ENCODE measurements at places on chromosomes 6 and 20. TPM values are rescaled to one million over a fixed set of nuclear protein-coding genes. Genes with fewer than 3 reads are reported as not detected.
A peak's percentile ranks its signal among the peaks of the same experiment; 100 is the strongest.

The MEI4 gene
- total RNA-seq: not detected

The BHLHE23 gene
- not detected for total RNA-seq

The SLC22A16 gene
- not detected for total RNA-seq

The ULBP3 gene
- total RNA-seq: not detected

The MAS1 gene
- total RNA-seq: not detected

The TRIM39 gene
- 20.6 TPM for total RNA-seq

The PI3 gene
- 70.2 TPM for total RNA-seq

The PDE10A gene
- 8.8 TPM for total RNA-seq

GRCh38 chr6:23559587-23560343, 566.2 kb upstream of the NRSN1 start:
- DNase-seq: peak; percentile 65

DNA sequence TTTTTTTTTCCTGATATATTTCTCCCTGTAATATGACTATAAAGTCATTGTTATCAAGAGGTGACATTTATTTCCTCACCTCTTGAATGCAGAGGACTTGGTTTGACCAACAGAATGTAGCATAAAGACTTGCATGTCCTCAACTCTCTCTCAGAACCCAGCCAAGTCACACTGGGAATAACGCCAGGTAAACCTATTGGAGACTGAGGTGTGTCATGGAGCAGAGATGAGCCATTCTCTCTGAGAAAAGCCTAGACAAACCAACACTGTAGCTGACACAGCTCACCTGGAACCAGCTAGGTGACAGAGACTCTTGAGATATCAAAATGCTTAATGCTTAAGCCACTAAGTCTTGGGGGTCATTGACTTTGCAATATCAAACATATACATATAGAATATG, 533.6 kb downstream of the HAO1 start:
- DNase-seq: no peak

- no peak for DNase-seq
These were observed 840.8 kb downstream of the TBC1D32 start for GRCh38 chr6:120493505-120493904.

DNA sequence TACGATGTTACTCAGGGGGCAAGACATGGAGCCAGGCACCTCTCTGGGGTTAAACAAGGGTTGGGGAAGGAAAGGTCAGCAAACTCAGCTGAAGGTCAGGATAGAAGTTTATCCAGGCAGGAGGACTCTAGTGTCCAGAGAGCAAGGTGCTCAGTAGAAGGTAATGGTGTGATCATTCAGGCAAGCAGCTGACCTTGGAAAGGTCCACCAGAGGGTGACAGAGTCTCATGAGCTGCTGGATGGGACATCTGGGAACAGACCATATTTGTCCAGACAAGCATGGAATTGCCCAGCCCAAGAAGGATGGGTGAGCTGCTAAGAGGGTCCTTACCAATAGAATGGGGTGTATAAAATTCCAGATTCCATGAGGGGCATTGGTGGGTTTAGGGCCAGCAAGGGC, 89.5 kb downstream of the MAP3K7 start:
- DNase-seq: no peak

DNA sequence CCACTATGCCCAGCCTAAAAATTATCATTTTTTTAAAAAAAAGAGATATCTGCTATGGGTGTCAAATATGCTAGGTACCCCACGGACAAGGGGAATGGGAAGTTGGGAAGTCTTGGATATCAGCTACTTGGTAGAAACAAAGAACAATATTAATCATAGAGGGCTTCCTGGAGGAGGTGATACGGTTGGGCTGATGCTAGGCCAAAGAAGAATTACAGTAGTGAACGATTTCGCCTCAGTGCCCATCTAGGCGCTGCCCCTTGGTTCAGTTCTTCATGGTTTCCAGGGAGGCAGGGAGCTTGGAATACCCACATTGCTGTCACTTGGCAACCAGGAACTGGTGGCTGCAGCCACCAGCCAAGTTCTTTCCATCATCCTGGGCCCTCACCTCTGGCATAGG, 5.5 kb upstream of the PSMF1 start:
- no peak for DNase-seq

DNA sequence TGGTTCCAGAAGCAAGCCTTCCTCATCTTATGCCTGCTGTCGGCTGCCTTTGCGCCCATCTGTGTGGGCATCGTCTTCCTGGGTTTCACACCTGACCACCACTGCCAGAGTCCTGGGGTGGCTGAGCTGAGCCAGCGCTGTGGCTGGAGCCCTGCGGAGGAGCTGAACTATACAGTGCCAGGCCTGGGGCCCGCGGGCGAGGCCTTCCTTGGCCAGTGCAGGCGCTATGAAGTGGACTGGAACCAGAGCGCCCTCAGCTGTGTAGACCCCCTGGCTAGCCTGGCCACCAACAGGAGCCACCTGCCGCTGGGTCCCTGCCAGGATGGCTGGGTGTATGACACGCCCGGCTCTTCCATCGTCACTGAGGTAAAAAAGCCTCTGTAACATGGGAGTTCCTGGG, 366 bp downstream of the SLC22A1 start:
- no peak for DNase-seq

GRCh38 chr6:12245763-12246718, 44.1 kb upstream of the EDN1 start:
- no peak for DNase-seq

DNA sequence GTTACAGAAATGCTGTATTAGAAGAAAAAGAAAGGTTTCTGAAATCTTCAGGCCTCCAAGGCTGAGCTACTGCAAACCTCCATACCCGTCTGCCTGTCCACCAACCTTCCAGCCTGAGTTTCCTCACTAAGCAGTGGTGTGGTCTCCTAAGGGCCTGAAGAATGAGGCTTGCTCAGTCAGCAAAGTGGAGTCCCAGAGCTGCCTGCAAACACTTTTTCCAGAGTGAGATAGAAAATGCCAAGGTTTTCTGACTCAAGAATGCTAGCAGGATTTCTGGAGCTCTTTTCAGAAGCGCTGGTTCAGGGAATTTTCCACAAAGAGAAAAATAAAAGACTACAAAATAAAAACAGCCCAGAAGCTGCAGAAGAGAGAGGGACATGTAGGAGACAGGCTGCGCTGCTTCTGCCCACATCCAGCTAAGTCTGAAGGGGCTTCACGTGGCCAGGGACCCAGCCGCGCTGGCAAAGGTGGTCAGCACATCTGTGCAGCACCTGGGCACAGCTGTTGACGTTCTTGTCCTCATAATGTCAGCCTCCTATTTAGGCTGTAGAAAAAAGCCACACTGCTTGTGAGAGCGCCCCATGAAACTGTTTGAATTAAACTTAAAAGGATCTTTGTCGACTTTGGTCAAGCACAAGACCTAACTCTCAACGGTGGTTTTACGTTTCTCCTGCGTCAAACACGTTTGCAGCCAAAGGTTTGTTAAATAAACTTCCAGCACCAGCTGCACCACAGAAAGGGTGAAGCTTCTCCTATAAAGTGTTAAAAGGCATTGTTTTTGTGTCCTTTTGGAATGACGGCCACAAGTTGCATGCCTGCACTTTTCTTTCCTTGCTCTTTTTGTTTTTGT, 209.0 kb downstream of the THBS2 start:
- no peak for DNase-seq

DNA sequence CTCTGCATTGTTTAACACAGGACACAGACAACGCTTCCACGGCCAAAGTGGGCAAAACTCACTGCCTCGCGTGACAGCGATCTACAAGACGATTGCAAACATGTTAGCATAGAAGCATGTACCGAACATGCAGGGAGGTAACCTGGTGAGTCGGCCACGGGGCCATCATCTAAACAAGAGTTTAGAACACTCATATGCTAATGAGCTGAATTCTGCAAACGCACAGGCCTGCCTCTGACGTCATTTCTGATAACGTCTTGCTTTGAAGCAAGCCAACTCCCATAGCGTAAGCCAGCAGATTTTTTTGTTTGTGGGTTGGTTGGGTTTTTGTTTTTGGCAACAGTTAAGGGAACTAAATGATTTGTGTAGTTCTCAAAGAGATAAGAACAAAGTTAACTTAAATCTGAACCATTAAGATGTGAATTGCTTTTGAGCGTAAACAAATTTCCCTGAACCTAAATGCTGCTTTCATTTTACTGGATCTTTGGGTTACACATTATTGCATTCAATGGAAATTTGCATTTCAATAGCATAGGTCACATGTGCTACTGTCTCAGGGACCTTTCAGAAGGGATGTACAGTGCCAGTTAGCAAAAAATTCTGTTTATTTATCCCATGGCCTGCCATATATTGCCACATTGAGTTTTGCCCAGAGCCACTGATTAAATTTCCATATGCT, 184.5 kb upstream of the PDE10A start:
- no peak for DNase-seq

DNA sequence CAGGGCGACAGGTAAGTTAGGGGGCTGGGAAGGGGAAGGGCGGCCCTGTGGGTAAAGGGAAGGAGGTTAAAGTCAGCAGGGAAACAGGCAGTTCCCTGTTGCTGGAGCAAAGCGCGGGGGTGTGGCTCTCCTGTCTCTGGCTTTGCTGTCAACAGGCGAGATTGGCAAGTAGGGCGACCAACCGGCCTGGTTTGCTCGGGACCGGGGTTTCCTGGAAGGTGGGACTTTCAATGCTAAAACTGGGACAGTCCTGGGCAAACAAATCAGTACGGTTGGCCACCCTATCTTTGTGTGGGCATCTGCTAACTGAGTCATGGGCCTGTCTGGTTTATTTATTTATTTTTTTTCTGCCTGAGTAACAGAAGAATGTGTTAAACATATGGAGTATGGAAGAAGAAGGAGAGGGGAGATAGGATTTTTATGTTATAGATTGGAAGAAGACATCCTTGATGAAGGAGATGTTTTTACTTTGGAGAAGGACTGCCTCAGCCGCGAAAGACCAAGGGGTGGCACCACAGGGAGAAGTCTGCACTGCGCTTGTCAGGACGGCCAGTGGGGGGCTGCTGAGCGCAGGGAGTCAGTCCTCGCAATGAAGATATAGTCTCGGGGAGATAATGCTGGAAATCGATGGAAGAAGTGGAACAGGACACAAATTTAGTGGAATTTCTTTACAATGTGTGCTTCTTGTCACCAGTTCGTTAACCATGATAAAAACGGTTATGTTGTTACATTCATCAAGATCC, 43.4 kb upstream of the ESR1 start:
- DNase-seq: peak; percentile 73

GRCh38 chr6:26103141-26103769, 16.0 kb downstream of the HFE start:
- DNase-seq: no peak

DNA sequence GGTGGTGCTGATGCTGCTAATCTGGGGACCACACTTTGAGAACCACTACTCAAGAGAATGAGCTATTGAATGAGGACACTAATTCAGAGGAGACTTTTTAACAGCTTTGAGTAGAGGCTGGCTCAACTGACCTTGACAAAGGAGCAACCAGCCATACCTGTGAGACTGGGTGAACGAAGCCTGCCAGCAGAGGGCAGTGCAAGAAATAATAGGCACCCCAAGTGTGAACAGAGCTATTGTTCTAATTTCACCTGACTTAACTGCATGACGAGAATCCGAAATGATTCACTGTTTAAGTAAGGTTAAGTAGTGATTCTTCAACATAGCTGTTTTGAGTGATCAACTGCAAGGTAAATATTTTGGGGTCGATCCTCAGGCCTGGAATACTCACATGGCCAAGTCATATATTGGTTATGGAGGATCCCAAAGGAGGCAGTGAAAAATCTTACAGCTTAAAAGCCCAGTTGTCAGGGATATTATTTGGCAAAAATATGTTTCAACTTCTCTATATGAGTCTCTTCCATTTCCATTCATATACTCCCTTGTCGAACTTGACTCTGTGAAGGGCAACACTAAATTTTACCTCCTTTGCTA, 550.5 kb upstream of the MARCKS start:
- DNase-seq: peak; percentile 77

- peak; percentile 82 for DNase-seq
These were observed 18.6 kb downstream of the MTG2 start for GRCh38 chr20:62201173-62202082.

GRCh38 chr6:143248359-143248758, 187.7 kb downstream of the AIG1 start:
- DNase-seq: no peak

DNA sequence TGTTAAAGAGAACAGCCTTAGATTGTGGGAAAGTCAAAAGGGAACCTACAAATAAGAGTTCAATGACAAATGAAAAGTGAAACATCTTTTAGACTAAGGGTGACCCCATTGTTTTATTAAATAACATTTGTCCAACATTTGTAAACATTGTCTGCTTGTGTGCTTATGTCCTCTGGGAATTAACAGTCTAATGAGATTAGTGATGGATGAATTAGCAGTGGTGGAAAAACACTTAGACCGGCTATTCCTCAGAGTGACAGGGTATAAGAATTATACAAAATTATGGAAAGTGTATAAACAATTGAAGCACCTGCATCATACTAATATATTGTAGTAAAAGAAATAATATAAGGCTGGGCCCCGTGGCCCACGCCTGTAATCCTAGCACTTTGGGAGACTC, 29.3 kb upstream of the HFE start:
- no peak for DNase-seq

- no peak for DNase-seq
These were observed 123.5 kb upstream of the SAMD5 start for GRCh38 chr6:147384737-147385710.

DNA sequence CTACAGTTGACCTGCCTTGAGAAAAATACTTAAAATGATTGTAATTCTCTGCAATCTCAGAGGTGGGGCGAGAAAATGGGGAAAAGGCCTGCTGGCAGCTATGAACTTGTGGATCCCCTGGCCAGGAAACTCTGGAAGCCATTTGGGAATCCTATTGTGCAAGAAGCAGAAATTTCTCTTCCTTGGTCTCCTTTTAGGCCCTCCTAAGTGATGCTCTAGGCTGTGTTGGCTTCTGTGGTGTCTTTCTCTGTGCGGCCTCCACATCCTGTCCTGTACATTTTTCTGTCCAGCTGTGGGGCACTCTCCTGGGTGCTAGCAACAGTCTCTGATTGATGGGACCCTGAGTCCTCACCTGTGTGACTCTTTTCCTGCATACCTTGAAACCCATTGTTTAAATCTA, 290.9 kb downstream of the FARS2 start:
- DNase-seq: no peak

DNA sequence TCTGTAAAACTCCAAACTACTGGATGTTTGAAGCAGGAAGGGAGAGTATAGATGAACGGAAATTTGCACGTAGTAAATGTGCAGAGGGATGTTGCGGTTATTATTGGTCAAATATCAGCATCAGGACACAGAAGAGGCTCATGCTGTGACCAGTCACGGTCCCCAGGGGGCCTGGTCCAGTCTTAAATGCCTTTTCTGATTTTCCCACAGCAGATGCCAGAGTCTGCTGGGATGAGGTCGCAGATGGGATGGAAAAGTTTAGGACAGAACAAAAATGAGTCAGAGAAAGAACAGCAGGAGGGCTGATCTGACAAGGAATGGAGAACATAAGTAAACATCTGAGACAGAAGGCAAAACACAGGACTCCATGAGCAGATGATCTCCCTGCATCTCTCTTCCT, 11.7 kb upstream of the SIRPG start:
- no peak for DNase-seq

GRCh38 chr6:111597291-111598086, 8.2 kb downstream of the TRAF3IP2 start:
- peak; percentile 79 for DNase-seq

GRCh38 chr6:162343198-162343935, 384.2 kb downstream of the PRKN start:
- no peak for DNase-seq

- no peak for DNase-seq
These were observed 509.9 kb upstream of the SYNCRIP start for GRCh38 chr6:86152546-86152945.

- no peak for DNase-seq
These were observed 429.7 kb downstream of the EPHA7 start for GRCh38 chr6:92989656-92990055.
